ENCODE measurements at places on chromosomes 2 and 18. TPM values are rescaled to one million over a fixed set of nuclear protein-coding genes. Genes with fewer than 3 reads are reported as not detected.
A peak's percentile ranks its signal among the peaks of the same experiment; 100 is the strongest.

Gene ACTG2
- total RNA-seq = not detected

DNA sequence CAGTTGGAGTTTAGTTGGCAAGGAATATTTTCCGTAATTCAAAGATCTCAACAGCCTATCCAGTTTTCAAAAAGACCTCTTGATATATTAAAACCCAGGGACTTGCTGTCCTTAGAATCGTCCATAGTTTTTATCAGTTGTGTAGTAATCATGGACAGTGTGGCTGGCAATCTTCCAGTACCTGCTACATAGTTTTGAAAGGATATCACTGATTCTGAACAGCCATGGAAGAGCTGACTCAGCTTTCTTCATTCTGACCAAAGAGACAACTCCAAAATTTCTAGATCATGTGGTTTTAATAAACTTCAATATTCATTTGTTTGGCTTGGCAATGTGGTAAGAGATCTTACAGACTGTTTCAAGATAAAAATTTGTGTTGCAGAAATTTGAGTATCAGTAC is 616.7 kb downstream of the TDRD15 start:
- DNase-seq = no peak

DNA sequence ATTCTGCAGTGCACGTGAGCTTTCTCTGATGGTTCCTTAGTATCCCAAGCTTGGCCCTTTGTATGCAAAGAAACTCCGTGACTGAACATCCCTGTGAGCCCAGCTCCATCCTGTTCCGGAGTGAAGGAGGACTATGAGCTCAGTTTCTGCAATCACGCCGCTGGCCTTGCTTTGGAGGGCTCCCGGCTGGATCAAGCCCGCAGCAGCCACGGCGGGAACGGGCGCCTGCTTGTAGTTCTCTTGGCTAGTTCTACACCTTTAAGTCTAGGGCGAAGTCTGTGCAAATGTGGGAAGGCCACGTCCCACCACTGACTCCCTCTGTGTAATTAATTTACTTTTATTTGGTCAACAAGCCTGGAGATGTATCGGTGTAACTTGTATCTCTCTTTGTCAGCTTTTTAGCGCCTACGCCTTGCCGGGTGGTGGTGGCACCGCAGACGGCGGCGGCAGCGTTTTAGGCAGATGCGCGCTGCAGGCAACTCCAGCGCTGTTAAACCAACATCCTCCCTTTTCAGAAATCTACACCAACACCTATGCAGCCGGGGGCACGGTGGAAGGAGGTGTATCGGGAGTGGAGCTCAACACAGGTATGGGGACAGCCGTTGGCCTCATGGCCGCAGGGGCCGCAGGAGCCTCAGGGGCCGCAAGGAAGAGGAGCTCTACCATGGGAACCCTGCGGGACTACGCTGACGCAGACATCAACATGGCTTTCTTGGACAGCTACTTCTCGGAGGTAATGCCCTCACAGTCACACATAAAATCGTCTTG is 34.3 kb downstream of the DSG4 start:
- no peak for DNase-seq

DNA sequence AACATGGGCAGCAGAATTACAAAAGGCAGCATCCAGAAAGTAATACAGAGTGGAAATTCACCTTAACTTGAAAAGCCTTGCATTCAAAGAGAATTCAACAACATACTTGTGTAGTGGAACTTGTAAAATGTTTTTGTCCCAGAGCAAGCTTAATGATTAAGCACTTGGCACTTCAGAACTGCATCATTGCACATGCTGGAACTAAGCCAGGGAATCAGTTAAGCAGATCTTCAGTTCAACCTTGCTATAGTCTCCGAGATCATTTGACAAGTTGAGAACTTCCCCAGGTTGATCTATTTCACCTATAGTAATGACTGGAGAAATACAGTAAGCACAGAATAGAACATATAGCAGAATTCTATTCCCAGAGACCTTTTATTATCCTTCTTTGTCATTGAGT is 1337.2 kb upstream of the NXPH2 start:
- DNase-seq = no peak

DNA sequence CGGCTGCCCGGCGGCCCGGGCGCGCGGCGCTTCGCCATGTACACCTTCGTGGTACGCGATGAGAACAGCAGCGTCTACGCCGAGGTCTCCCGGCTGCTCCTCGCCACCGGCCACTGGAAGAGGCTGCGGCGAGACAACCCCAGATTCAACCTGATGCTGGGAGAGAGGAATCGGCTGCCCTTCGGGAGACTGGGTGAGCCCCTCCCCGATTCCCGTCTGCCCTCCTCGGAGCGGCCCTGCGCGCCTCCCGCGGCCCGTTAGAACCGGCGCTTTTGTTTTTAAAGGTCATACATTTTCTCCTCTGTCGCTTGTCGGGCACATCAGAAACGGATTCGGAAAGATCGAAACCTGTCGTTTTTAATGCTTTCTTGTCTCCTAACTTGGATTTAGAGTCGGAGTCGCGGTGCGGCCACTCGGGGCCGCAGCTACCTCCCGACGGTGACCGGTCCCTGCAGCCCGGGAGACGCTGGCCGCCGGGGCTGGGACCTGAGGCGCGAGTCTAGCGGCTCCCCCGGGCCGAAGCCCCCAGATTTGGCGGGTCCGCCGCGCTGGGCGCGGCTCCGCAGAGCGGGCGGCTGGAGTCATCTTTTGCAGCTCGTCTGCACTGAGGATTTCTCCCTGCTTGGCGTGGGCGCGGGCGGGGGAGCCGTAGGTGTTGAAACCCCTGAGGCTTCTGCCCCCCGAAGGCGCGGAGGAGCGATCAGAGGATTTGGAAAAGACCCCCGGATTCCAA is 519 bp downstream of the TTL start:
- DNase-seq = peak; percentile 50

GRCh38 chr2:211347328-211347727 is 790.9 kb downstream of the CPS1 start:
- DNase-seq = no peak

Measured in glutamatergic neuron (in vitro differentiated cells).